ENCODE measurements at places on chromosomes 11 and 22.

- DNase-seq = no peak
Observed at GRCh38 chr11:27705873-27706820, 5.9 kb upstream of the BDNF start.

GRCh38 chr11:94028436-94028835, 7.3 kb downstream of the HEPHL1 start:
- DNase-seq = no peak

GRCh38 chr22:48577014-48577690, 1250.5 kb downstream of the BRD1 start:
- DNase-seq = no peak

DNA sequence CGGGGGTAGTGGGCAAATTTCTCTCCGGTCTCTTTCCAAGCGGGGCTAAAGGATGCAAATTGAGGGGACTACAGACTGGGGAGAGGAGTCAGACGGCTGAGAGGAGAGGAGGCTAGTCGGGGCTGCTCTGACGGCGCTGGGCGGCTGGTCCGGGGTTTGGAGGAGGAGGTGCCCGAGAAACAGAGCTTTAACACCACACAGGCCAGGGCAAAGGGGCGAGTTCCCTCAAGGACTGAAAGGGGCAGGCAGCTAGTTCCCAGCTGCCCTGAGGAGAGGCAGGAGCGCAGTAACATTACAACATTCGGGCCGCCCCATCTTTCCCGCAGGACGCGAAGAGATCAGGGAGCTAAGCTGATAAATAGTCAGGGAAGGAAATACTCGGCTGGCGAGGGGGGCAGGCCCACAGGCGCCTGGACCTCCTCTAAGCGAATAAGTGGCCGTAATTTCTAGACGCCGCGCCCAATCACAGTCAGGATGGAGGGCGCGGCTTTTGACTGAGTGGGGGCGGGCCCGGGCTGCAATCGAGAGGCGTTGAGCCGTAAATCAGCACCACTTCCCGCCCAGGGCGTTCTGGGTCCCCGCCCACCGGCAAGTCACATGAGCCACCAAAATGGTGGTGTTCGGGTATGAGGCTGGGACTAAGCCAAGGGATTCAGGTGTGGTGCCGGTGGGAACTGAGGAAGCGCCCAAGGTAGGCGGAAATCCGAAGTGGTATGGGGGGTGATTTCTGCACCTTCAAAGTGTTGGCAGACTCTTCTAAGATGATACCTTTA, at the start of gene TMEM126B:
TSS of gene TMEM126B (plus strand) at position 596 of the 773 bp plus-strand sequence. CDS start at position 611, 15 bp downstream.
- DNase-seq = peak; percentile 92

- no peak for DNase-seq
Observed at GRCh38 chr11:12809864-12810567, 135.8 kb downstream of the TEAD1 start.

DNA sequence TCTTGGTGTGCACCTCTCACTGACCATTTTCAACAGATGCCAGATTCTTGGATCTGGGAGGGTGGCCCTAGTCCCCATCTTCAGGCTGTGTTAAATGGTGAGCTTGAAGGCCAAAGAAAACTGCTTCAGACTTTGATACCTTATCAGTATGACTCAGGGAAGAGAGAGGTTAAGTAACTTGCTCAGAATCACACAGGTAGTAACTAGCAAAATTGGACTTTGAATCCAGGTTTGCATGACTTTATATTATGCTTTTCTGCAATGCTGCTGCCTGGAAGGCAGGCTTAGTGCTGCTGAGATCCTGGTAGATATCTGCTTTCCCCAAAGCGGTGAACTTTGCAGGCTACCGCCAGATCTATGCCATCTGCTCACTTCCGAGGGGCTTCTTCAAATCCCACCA, 487.3 kb downstream of the INSC start:
- no peak for DNase-seq

- DNase-seq = no peak
Observed at GRCh38 chr22:49996518-49997250, 15.9 kb downstream of the IL17REL start.

DNA sequence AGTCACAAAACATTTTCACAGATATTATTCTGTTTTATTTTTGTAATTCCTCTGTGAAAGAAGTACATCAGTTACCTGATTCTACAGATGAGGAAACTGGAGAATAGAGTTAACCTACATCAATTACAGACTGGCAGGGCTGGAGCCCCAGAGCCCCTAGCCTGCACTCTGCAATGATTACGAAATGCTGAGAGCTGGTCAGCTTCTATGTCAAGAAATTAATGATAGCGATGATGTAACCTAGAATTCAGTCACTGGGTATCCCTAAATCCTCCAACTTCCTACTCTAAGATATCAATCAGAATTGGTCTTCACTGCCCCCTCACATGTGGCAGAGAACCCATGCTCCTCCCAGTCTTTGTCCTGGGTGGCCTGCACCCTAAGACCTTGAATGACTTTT, 273.5 kb upstream of the PLET1 start:
- DNase-seq = no peak

GRCh38 chr11:71470946-71471345, 17.9 kb downstream of the NADSYN1 start:
- no peak for DNase-seq

DNA sequence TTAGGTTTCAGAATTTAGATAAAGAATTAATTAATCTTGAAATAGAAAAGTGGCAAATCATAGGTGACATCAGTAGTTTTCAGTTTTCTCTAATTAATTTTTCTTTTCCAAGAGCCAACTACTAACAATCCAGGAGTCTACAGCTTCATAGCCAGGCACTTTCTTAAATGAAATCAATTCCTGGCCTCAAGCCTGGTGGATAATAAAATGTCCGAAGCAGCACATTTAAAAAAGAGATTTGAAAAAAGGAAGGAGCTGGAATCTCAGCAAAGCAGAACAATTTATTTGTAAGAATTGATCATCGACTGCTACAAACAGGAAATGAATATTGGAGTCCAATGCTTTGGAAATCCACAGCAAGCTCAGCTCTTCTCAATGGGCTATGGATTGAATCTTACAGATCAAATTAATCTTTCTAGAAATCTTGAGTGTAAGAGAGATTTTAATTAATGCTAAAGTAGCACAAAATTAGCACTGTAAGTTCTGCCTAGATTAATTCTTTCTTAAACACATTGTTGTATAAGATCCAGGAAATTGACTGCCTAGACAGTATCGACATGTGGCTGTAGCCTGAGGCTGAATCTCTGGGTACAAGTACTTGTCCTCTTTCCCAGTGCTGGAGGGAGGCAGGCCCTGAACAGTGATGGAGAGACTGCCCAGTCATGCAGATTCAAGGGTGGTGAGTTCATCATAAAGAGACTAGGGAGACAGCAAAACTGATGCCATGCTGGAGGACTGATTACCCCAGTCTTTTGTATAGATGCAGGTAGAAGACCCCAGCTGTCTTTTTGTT, 167.8 kb upstream of the POU2AF2 start:
- no peak for DNase-seq

DNA sequence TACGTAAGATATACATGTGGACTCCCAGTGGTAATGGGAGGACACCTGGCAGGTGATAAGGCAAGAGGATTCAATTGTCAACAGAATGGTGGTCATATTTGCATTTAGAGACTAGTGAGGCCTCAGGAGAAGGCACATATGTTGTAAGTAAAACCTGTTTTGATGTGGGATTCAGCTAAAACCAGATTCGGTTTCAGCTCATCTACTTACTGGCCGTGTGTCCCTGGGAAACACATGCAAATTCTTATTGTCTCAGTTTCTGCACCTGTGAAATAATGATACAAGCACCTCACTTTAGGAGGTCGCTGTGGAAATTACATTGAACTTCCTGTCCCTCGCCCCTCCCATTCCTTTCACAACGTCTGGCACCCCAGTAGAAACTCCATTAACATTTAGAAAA, 78.9 kb upstream of the FIBIN start:
- no peak for DNase-seq

DNA sequence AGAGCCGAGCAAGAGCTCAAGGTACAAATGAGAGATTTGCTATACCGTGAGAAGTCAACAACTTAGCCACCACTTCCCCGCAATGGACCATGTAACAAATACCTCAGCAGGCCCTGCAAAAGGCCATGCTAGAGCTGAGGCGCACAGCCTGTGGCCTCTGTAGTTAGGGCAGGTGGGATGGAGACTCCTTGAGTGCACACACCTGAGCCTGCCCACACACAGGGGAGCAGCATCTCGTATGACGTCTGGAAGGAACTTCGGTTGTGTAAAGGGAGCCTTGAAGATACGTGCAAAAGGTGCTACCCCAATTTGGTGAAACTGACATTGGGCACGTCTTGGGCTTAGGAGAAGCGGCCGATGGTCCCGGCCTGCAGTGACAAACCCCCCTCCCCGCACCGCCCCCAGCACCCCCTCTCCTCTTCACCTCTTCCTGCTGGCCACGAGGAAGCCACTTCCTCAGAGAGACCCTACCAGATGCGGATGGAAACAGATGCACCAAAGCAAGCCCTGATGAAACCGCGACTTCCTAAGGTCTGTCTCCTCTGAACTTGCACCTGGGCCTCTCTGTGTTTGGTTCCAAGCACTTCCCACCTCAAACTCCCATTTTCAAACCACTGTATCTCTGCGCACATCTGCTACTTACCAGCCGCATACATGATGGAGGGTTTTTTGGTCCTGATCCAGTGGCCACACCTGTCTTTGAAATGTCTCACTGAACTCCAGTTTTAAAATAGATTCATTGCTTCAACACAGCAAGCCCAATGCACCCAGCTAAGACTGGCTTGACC, 10.6 kb downstream of the CDPF1 start:
- no peak for DNase-seq

DNA sequence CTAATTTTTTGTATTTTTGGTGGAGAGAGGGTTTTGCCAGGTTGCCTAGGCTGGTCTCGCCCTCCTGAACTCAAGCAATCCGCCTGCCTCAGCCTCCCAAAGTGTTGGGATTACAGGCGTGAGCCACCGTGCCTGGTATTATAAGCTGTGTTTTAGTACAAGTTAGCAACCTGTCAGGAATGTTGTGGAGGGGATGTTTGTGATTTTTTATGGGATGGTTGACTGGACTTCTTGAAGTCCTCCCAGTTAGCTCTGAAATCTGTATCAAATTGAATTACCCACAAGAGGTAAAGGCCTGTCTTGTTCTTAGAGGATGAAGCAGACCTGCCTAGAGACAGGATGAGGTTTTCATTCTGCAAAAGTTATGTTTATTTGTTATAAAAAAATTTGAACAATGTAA, 34.1 kb upstream of the IL18BP start:
- no peak for DNase-seq

GRCh38 chr11:76577226-76577920, 93.2 kb downstream of the LRRC32 start:
- DNase-seq = no peak

DNA sequence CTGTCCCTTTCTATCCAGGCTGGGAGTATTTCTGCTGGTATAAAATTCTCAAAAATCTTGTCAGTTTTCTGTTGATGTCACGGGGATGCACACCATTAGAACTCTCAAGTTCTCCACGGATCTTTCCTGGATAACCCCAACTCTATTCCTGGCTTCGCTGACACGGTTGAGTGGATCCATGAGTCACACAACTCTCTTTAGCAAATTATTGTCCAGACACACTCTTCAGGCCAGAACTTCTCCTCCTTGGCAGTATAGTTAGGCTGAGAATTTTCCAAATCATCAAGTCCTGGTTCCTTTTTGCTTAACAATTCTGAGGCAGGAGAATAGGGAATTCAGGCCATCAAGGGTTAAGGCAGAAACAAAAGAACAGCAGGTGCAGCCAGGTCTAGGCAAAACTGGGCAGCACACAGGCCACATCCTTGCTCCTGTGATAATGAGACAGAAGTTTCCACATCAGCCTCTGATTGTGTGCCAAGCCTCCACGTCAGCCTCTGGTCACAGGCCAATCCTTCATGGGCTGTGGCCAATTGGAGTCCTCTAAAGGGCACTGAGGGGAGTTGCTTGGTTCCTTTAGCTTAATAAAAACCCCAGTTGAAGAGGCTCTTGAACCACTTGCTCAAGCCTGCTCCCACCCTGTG, 5.7 kb upstream of the ACAT1 start:
- no peak for DNase-seq

DNA sequence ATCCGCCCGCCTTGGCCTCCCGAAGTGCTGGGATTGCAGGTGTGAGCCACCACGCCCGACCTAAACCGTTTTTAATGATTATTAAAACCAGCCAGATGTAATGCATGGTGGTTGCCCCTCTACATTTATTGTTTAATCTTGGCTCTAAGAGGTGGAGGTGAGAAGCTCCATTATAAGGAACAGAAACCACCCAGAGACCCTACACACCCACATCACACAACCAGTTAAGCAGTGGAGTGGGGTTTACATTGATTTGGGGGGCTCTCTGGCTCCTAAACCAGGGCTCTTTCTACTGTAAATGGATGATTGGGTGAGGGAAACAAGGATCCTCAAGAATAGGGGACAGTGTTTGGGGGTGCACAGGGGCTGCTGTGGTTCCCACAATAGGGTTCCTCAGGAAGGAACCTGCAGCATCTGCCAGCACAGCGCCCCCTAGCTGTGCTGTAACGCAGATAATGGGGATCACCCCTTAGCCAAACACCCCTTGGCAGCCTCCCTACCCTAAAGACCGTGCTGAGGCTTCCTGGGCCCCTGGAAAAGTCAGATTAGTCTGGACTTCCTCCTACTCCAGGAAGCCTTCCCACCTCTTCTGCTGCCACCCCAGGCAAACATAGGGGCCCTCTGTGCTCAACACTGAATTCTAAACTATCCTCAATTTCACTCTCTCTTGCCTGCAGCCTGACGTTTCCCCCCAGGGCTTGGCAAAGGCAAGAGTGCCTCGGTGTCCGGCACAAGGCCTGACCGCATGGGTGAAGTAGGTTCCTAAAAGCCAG, 2.4 kb downstream of the MPST start:
- no peak for DNase-seq

DNA sequence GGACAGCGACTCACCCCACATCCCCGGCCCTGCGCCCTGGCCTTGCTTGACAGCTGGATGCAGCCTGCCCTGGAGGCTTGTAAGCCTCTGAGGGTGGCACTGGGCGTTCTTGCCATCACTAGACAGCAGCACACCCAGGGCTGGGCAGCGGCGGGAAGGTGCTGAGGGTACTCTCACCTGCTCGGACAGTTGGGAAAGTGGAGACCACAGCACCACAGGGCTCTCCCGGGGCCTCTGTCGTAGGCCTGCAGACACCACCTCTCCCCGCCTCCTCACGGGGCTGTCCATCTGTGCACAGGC, 18.8 kb upstream of the BRSK2 start:
- DNase-seq = no peak

DNA sequence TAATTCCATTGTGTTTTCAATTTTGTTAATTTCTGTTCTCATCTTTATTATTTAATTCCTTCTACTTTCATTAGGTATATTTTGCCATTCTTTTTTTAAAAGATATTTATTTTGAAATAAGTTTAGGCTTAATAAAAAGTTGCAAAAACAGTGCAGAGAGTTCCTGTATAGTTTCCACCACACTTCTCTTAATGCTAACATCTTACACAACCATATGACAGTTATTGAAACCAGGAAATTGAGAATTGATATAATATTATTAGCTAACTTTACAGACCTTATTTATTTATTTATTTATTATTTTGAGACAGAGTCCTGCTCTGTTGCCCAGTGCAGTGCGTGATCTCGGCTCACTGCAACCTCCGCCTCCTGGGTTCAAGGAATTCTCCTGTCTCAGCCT, 13.8 kb upstream of the SPDYC start:
- no peak for DNase-seq

GRCh38 chr11:87259736-87260135, 222.0 kb downstream of the TMEM135 start:
- DNase-seq = no peak

GRCh38 chr11:90218606-90219005, 4.2 kb downstream of the CHORDC1 start:
- no peak for DNase-seq
